Effector memory CD4-positive, alpha-beta T cell (primary cell): ENCODE measurements at places on chromosomes 7 and 10.

- DNase-seq: no peak
Measured at GRCh38 chr7:133234961-133235875, 17.7 kb upstream of the EXOC4 start.

DNA sequence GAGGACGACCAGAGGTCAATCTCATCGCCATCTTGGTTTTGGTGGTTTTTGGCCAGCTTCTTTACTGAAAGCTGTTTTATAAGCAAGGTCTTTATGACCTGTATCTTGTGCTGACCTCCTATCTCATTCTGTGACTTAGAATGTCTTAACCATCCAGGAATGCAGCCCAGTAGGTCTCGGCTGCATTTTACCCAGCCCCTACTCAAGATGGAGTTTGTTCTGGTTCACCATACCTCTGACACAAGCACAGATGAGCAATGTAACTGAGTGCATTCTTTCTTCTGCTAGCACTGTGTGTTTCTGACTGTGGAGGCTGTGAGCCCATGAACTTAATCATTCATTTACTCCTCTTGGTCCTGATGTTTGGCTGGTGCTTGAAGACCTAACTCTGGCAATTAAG lies 794.5 kb upstream of the CELF2 start:
- DNase-seq: no peak

DNA sequence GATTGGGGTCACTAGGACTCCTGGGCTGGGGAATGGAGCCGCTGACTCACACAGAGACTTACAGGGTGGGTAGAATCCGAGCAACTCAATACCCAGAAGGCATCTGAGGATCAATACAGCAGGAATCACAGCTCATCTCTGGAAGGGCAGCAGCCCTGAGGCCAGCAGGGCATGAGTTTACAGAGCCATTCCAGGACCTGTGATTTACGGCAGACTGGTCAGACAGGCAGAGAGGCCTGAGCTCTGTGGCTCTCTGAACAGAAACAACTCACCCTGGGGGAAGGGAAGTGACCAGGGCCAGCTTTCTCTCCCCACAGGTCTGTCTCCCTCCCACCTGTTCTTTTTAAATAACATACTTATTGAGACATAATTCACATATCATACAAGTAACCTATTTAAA lies 88.2 kb upstream of the CXCL12 start:
- DNase-seq: no peak

- no peak for DNase-seq
Measured at GRCh38 chr7:143354965-143355364, 7.5 kb downstream of the FAM131B start.

DNA sequence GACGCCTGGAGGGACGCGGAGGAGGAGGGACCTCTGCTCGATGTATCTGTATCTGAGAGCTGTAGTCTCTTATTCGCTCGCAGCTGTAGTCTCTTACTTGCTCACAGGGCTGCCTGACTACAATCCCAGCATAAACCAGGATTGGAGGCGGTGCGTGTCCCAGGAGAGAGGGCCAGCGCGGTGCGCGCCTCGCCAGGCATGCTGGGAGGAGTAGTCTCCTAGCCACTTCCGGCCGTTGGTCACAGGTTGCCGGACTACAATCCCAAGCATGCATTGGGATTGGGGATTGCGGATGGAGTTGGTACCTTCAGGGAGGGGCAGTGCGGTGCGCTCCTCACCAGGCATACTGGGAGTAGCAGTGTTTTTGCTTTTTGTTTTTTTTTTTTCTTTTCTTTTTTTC lies 421.7 kb upstream of the NUPR2 start:
- no peak for DNase-seq

- no peak for DNase-seq
Measured at GRCh38 chr10:52261362-52261761, 52.7 kb upstream of the DKK1 start.

DNA sequence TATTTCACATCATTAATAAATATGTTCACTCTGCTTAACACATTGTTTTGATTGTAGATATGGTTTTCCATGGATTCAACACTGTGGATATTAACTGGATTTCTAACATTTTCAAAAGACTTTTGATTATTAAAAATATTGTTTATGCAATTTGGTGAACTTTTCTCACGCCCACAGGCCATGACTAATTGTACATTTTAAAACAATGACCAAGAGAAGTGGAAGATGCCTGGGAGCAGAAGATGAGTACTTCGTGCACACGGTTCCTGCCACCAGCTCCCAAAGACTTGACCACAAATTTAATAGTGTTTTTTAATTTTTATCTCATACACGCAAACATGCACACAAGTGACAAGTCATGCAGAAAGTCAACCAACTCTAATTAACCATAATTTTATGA lies 451.0 kb upstream of the ADARB2 start:
- no peak for DNase-seq

GRCh38 chr10:111482621-111483216 lies 405.9 kb downstream of the ADRA2A start:
- DNase-seq: no peak

DNA sequence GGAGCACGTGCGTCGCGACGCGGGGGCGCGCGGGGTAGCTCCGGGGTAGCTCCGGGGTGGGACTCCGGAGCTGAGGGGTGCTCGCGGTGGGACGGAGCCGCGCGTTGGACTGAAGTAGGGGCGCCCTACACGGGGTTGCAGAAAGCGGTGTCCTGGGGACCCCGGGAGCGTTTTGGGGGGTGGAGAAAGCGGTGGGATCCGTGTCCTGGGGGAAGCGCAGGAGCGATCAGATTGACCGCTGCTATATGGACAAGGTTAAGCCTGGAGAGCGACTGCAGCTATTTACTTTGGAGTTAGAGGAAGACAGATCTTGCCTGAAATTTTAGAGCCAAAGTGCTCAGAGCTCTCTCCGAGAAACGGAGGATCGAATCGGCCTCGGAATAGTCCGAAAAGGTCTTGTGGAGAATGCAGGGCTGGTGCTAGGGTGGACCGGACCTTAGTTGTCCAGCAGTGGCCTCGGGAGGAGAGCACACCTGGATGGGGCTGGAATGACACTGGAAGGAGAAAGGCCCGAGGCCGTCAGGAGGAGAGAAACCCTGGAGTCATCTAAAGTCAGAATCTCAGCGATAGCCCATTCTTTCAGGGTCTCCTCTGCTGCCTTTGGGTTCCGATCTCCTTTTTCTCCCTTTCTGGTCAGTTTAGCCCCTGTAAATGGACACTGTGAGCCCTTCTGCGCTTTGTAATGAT lies 564 bp downstream of the PDSS1 start:
- DNase-seq: no peak
